ENCODE measurements at places on chromosomes 12 and 14.
A peak's percentile ranks its signal among the peaks of the same experiment; 100 is the strongest.

- no peak overlapping the region for H3K4me3 ChIP-seq
- no peaks in the 10 kb centered on the region for H3K4me1 ChIP-seq
- no peaks in the 10 kb centered on the region for H3K36me3 ChIP-seq
- peaks cover 33% of the 10 kb centered on the region for H3K27me3 ChIP-seq
Observed at GRCh38 chr14:95307402-95308041, 12.2 kb downstream of the CLMN start.

- H3K27ac ChIP-seq, result peak overlapping the region; percentile 95
- no peaks in the 10 kb centered on the region for H3K27me3 ChIP-seq
- H3K36me3 ChIP-seq, result no peaks in the 10 kb centered on the region
- H3K4me1 ChIP-seq, result peaks cover 83% of the 10 kb centered on the region
- DNase-seq, result no peak
Observed at GRCh38 chr14:89719366-89720075, 235.0 kb downstream of the EFCAB11 start.

GRCh38 chr12:55694188-55694515 lies 13.6 kb downstream of the ITGA7 start:
- H3K4me3 ChIP-seq, result no peak overlapping the region
- no peak for DNase-seq
- no peak overlapping the region for H3K27ac ChIP-seq
- H3K4me1 ChIP-seq, result no peaks in the 10 kb centered on the region
- H3K27me3 ChIP-seq, result no peaks in the 10 kb centered on the region

DNA sequence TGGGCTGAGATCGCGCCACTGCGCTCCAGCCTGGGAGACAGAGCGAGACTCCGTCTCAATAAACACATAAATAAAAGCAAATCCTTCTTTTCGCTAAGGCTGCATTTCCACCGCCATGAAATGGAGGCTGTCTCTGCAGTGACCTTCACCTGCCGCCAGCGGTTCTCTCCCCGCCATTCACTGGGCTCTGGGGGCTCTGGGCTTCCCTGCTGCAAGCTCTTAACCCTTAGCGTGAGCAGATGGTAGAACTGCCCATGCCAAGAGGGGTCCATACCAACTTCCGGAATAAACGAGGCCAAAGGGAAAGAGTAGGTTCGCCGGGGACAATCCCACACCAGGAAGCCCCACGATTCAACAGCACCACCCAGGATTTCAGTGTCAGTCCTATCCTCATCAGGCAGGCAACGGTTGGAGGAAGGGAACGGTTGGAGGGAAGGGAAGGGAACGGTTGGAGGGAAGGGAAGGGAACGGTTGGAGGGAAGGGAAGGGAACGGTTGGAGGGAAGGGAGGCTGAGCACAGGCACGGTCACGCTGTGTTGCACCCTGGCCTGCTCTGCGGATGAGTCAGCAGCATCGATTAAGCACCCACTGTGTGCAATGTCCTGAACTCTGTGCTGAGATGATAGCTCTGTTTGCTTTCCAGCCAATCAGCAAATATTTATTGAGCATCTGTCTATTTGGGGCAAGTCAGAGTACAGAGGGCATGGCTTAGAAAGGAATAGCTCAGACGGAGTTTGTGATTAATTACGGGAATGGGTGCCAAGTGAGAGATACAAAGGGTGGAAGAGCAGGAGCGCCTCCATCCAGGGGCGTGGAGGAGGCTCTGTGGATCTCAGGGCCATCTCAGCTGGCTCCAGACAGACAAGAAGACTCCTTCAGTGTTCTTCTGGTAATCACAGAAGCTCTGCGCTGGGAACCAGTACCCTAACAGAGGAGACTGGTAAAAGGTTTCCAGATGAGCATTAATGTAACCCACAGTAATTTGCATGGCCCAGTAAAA lies 77.9 kb downstream of the NINJ2 start:
- H3K36me3 ChIP-seq, result no peaks in the 10 kb centered on the region
- H3K4me3 ChIP-seq, result no peak overlapping the region
- H3K27ac ChIP-seq, result no peak overlapping the region
- no peaks in the 10 kb centered on the region for H3K27me3 ChIP-seq

DNA sequence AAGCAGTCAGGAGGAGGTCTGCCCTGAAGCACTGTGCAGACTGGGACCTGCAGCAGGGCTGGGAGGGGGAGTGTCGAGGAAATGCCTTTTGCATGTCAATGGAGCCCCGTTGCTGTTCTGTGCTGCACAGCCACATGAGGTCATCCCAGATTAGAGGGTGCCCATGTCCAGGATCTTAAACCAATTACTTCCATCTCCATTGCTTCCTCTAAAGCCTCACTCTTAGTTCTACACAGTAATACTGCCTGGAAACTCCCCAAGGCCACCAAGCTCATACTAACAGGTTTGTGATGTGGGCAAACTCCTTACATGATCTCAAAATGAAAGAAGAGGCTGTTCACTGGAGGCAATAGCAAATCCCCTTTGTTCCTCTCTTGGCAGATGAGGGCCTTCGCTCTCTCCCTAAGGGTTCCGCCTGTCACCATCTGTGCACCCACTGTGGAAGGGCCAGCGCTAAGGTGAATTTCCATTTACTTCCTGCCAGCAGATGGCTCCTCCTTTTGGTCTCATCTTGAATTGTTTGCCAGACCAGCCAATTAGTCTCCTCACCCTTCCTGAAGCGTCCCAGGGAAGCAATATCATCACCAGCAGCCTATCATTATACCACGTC lies 35.4 kb upstream of the LTA4H start:
- peaks cover 8% of the 10 kb centered on the region for H3K4me1 ChIP-seq
- DNase-seq, result no peak
- no peaks in the 10 kb centered on the region for H3K27me3 ChIP-seq
- no peak overlapping the region for H3K4me3 ChIP-seq

DNA sequence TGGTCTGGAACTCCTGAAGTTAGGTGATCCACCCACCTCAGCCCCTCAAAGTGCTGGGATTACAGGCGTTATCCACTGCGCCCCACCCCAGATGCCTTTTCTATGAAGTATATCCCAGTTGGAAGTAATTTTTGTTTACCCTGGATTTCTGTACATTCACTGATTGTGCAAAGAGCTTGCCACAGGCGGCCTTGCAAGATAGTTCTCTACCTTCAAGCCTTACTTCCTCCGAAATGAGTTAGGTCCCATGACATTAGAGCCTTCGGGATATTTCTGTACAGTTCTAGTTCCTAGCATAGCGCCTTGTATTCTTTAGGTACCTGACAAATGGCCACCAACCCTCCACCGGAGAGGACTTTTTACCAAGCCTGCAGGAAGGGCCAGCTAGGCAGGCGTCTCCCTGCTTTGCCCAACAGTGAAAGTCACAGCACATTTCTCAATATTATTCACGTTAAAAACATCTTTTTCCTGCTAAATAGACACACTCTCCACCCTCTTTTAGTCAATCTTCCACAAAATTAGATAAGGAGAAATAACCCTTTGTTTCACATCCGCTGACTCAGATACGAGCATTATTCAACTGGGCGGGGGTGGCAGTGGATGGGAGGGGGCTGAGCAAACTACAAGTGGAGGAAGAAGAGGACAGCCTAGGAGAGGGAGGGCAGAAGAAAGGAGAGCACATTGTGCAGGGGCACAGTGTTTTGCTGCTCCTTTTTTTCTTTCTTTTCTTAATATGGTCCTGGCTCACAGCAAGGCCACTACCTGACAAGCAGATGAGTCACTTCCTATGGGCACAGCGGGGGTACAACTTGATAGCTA lies 40.0 kb upstream of the CAPRIN2 start:
- H3K27me3 ChIP-seq, result peaks cover 2% of the 10 kb centered on the region
- peak overlapping the region; percentile 53 for H3K4me3 ChIP-seq
- no peak for DNase-seq

- H3K4me3 ChIP-seq, result no peak overlapping the region
- H3K4me1 ChIP-seq, result no peaks in the 10 kb centered on the region
- no peak overlapping the region for H3K27ac ChIP-seq
- no peaks in the 10 kb centered on the region for H3K27me3 ChIP-seq
- H3K36me3 ChIP-seq, result no peaks in the 10 kb centered on the region
- DNase-seq, result no peak
Observed at GRCh38 chr14:29648045-29648444, 279.6 kb downstream of the PRKD1 start.

DNA sequence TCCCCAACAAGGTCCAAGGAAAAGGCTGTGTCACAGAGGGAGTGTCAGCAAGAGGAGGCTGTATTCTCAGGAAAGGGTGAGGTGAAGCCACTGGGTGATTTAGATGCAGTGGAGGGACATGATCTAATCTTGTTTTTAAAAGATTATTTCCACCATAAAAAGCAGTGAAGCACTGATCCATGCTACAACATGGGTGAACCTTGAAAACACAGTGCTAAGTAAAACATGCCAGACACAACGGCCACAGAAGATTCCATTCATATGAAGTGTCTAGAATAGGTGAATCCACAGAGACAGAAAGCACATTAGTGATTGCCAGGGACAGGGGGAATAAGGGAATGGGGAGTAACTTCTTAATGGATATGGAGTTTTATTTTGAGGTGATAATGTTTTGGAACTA lies 12.8 kb downstream of the RITA1 start:
- no peaks in the 10 kb centered on the region for H3K36me3 ChIP-seq
- H3K4me1 ChIP-seq, result no peaks in the 10 kb centered on the region
- no peak overlapping the region for H3K4me3 ChIP-seq
- no peak for DNase-seq
- no peak overlapping the region for H3K27ac ChIP-seq
- no peaks in the 10 kb centered on the region for H3K27me3 ChIP-seq

DNA sequence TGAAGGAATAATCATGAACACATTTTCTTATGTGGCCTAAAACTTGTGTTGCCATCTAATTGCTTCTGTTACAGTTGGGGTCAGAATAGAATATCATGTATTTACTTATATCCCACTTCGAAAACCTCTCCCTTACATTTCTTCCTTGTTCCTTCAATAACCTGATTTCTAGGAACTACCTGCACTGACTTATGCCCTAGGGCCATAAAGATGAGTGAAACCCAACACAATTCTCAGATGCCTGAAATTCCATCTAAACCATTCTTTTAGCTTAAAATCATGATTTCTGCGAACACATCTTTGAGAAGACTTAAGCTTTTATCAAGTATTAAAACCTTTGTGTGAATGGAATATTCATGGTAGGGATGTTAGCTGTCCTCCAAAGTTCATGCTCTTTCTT lies 142.7 kb downstream of the SNAPC1 start:
- H3K27ac ChIP-seq, result no peak overlapping the region
- no peaks in the 10 kb centered on the region for H3K27me3 ChIP-seq
- no peak overlapping the region for H3K4me3 ChIP-seq
- no peaks in the 10 kb centered on the region for H3K36me3 ChIP-seq
- H3K4me1 ChIP-seq, result no peaks in the 10 kb centered on the region

DNA sequence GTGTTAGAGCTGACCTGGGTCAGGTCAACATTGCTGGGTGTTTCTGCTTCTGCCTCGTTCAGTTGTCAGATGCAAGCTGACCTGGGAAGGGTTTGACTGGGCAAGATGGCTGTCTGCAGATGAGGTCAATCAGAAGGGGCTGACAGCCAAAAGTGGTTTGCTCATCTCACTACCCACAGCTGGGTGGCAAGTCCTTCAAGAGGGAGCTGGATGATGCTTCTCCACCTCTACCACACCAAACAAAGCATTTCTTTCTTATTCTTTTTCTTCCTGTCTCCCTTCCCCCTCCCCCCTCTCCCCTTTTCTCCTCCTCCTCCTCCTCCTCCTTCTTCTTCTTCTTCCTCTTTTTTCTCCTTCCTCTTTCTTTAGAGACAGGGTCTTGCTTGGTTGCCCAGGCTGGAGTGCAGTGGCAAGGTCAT lies 268.2 kb upstream of the PLEKHG7 start:
- no peak overlapping the region for H3K27ac ChIP-seq
- H3K36me3 ChIP-seq, result no peaks in the 10 kb centered on the region
- no peak overlapping the region for H3K4me3 ChIP-seq
- DNase-seq, result no peak

GRCh38 chr14:50631408-50631821 lies 36.7 kb downstream of the SAV1 start:
- H3K27me3 ChIP-seq, result no peaks in the 10 kb centered on the region
- H3K4me3 ChIP-seq, result no peak overlapping the region
- DNase-seq, result no peak
- no peaks in the 10 kb centered on the region for H3K4me1 ChIP-seq
- no peak overlapping the region for H3K27ac ChIP-seq
- H3K36me3 ChIP-seq, result peaks cover 3% of the 10 kb centered on the region

GRCh38 chr12:88571543-88571942 lies 8.7 kb downstream of the KITLG start:
- H3K4me1 ChIP-seq, result no peaks in the 10 kb centered on the region
- H3K27me3 ChIP-seq, result no peaks in the 10 kb centered on the region
- H3K4me3 ChIP-seq, result no peak overlapping the region
- DNase-seq, result no peak

- peak; percentile 79 for DNase-seq
- H3K36me3 ChIP-seq, result peaks cover 18% of the 10 kb centered on the region
- no peaks in the 10 kb centered on the region for H3K27me3 ChIP-seq
- H3K4me1 ChIP-seq, result peaks cover 44% of the 10 kb centered on the region
- H3K27ac ChIP-seq, result no peak overlapping the region
Observed at GRCh38 chr12:124389138-124389724, 94.3 kb downstream of the RFLNA start.

DNA sequence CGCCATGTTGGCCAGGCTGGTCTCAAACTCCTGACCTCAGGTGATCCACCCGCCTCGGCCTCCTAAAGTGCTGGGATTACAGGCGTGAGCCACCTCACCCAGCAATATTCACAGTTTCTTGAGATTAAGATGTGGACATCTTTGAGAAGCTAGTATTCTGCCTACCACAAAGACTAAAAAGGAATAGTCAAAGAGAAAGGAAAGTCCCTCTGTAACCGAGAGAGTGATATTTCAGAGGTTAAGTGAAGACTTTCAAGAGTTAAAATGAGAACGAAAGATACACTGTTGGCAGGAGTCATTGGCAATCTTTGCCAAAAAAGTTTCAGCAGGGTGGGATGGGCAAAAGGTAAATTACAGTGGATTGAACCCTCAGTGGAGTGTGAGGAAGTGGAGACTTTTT lies 15.6 kb downstream of the DGKA start:
- no peak overlapping the region for H3K4me3 ChIP-seq
- no peak overlapping the region for H3K27ac ChIP-seq
- H3K4me1 ChIP-seq, result peaks cover 7% of the 10 kb centered on the region
- H3K27me3 ChIP-seq, result no peaks in the 10 kb centered on the region
- no peak for DNase-seq
- peaks cover 91% of the 10 kb centered on the region for H3K36me3 ChIP-seq

- peaks cover 5% of the 10 kb centered on the region for H3K36me3 ChIP-seq
- no peak for DNase-seq
- H3K27ac ChIP-seq, result no peak overlapping the region
- no peaks in the 10 kb centered on the region for H3K27me3 ChIP-seq
- peaks cover 45% of the 10 kb centered on the region for H3K4me1 ChIP-seq
- no peak overlapping the region for H3K4me3 ChIP-seq
Observed at GRCh38 chr12:122121745-122122144, 43.2 kb downstream of the MLXIP start.
